ENCODE measurements at places on chromosomes 16 and 17. TPM values are rescaled to one million over a fixed set of nuclear protein-coding genes. Genes with fewer than 3 reads are reported as not detected.

Gene SPAG7
- total RNA-seq: 43.1 TPM

Gene FXR2
- total RNA-seq: 42.8 TPM

Gene ADAP2
- 69.2 TPM for total RNA-seq

Gene SOX9
- total RNA-seq: 3.6 TPM

Gene BRIP1
- 0.14 TPM for total RNA-seq

Gene KLHL10
- not detected for total RNA-seq

Gene KCNJ18
- total RNA-seq: not detected

Gene NMRAL1
- total RNA-seq: 23.3 TPM

Gene DDX19B
- total RNA-seq: 20.7 TPM

Gene GCGR
- total RNA-seq: not detected

Gene WFDC1
- 203 TPM for total RNA-seq

Gene KRTAP4-5
- total RNA-seq: not detected

- no peak overlapping the region for H3K27ac ChIP-seq
- no peak overlapping the region for H3K4me3 ChIP-seq
- DNase-seq: no peak
- no peaks in the 10 kb centered on the region for H3K36me3 ChIP-seq
These were observed 176.4 kb upstream of the WSCD1 start for GRCh38 chr17:5893741-5894140.

DNA sequence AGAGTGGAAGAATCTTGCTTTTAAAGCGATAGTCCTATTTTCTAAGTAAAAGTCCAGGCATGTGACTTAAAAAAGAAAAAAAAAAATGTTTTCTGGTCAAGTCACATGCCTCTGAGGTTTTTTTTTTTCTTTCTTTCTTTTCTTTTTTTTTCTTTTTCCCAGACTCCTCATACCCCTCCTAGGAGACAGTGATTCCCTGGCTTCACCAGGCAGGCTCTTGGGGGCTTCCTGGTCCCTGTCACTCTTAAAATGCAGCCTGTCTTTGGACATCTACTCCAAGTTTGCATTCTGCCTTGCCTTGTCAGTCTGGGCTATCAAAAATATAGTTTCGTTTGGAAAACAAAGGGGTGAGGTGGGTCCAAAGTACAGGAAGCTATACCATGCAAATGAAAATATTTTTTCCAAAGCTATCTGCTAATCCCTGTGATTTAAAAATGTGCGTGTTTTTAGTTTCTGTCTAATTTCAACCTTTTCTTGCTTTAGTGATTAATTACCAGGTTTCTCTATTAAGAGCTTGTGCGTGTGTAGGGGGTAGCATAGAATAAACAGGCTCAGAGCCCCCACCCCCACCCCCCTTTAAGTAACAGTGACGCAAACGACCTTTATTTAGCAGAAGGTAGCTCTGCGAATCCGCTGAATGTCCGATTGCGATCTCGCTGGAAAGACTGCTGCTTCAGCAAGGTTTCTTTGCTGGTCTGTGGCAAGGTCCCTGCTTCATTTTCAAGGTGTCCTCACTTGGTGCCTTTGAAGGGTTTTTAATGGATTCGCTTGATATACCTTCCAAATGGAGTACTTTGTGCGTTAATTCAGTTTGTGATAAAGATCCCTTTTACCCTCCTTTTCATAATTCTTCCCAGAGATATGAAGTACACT is 510.2 kb downstream of the WWOX start:
- no peak overlapping the region for H3K4me3 ChIP-seq
- DNase-seq: no peak
- no peak overlapping the region for H3K27ac ChIP-seq
- H3K27me3 ChIP-seq: no peaks in the 10 kb centered on the region
- H3K36me3 ChIP-seq: no peaks in the 10 kb centered on the region
- H3K4me1 ChIP-seq: no peaks in the 10 kb centered on the region

- no peaks in the 10 kb centered on the region for H3K36me3 ChIP-seq
- peak overlapping the region; percentile 20 for H3K4me3 ChIP-seq
- H3K4me1 ChIP-seq: no peaks in the 10 kb centered on the region
- no peaks in the 10 kb centered on the region for H3K27me3 ChIP-seq
These were observed 8.2 kb upstream of the CIITA start for GRCh38 chr16:10868596-10869469.

DNA sequence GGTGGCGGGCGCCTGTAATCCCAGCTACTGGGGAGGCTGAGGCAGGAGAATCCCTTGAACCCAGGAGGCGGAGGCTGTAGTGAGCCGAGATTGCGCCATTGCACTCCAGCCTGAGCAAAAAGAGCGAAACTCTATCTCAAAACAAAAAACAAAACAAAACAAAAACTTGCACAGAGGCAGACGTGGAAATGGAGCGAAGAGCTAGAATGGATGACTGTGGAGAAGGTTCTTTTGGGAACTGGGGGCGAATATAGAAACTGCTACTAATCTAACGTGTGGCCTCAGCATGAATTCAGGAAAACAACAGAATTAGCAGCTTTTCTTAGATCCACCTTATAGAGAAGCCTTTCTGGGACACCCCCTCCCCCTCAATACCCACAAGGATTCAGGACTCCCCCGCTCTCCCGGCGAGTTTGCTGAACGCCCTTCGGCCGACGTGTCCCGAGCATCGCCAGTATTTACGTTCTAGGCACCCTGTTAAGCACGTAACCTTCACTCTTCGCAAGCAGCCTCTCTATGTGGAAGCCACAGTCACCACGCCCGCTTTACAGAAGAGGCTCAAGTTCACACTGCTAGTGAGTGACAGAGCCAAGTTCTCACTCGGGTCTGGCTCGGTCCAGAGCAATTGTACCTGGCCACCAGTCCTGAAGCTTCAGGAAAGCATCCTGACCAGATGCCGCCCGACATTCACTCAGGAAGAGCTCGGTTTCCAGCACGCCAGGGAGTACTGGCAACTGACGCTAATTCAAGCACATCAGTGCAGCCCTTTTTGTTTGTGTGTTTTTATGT is 13.3 kb upstream of the ABR start:
- no peaks in the 10 kb centered on the region for H3K36me3 ChIP-seq
- no peak overlapping the region for H3K27ac ChIP-seq

GRCh38 chr17:58202859-58203258 is 10.3 kb downstream of the EPX start:
- no peak overlapping the region for H3K27ac ChIP-seq
- H3K36me3 ChIP-seq: peaks cover 7% of the 10 kb centered on the region
- H3K4me1 ChIP-seq: no peaks in the 10 kb centered on the region
- no peak for DNase-seq

- H3K27ac ChIP-seq: peak overlapping the region; percentile 96
- no peak for DNase-seq
- H3K4me3 ChIP-seq: peak overlapping the region; percentile 7
- H3K4me1 ChIP-seq: peaks cover 84% of the 10 kb centered on the region
- H3K27me3 ChIP-seq: no peaks in the 10 kb centered on the region
These were observed 13.3 kb upstream of the HOXB2 start for GRCh38 chr17:48558057-48558830.

- H3K4me3 ChIP-seq: no peak overlapping the region
- H3K27me3 ChIP-seq: no peaks in the 10 kb centered on the region
- no peaks in the 10 kb centered on the region for H3K4me1 ChIP-seq
- no peak for DNase-seq
- H3K27ac ChIP-seq: no peak overlapping the region
These were observed 11.5 kb downstream of the COX10 start for GRCh38 chr17:14080847-14081251.

DNA sequence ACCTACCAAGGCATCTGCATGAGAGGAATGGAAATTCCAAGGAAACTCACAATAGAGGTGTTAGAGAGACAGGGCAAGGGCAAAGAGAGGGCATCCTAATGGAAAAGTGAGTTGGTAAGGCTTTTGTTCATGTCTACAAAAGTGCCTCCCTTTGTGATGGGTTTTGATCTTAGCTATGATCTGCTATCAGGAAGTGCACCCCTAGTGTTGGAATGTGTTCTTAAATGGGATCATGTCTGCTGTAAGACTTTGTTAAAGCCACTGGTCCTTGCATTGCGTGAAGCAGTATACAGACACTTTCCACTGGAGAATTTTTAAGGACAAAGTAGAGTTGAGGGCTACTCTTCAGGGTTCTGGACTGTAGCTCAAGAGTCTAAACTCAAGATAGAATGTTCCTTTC is 92.0 kb downstream of the MAP2K6 start:
- no peaks in the 10 kb centered on the region for H3K36me3 ChIP-seq
- no peak for DNase-seq
- no peaks in the 10 kb centered on the region for H3K4me1 ChIP-seq
- H3K27me3 ChIP-seq: no peaks in the 10 kb centered on the region
- no peak overlapping the region for H3K4me3 ChIP-seq

- H3K27me3 ChIP-seq: no peaks in the 10 kb centered on the region
- H3K4me3 ChIP-seq: peak within 1 kb of the TSS; percentile 85
- peaks cover 21% of the 10 kb centered on the region for H3K4me1 ChIP-seq
- no peak for DNase-seq
- peaks cover 6% of the 10 kb centered on the region for H3K36me3 ChIP-seq
- H3K27ac ChIP-seq: peak within 1 kb of the TSS; percentile 87
These were observed at the start of gene TMEM98 for GRCh38 chr17:32927724-32928585. Gene TMEM98 (plus strand): TSS chr17:32928153. CDS start chr17:32931529, 3,376 bp downstream.

DNA sequence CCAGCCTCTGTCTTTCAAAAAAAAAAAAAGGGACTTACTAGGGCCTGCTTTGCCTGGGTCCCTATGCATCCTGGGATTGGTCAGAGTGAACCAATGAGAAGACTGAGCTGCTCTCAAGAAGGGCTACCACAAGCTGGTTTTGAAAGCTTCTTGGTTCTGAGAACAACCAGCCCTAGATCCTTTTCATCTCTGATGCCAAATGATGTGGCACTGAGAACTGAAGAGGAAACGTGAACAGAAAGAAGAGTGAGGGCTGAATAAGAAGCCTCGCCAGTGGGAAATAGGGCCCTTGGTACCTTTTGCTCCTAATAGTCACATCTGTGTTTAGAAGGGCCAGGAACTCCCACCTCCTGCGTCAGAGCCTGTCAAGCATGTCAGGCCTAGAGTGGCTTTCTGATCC is 10.7 kb downstream of the TACO1 start:
- DNase-seq: no peak
- no peak overlapping the region for H3K27ac ChIP-seq
- peaks cover 14% of the 10 kb centered on the region for H3K36me3 ChIP-seq
- H3K4me1 ChIP-seq: no peaks in the 10 kb centered on the region

GRCh38 chr17:60304502-60304901 is 87.4 kb downstream of the USP32 start:
- no peak for DNase-seq
- no peaks in the 10 kb centered on the region for H3K36me3 ChIP-seq
- no peak overlapping the region for H3K27ac ChIP-seq
- H3K4me1 ChIP-seq: no peaks in the 10 kb centered on the region
- no peaks in the 10 kb centered on the region for H3K27me3 ChIP-seq

DNA sequence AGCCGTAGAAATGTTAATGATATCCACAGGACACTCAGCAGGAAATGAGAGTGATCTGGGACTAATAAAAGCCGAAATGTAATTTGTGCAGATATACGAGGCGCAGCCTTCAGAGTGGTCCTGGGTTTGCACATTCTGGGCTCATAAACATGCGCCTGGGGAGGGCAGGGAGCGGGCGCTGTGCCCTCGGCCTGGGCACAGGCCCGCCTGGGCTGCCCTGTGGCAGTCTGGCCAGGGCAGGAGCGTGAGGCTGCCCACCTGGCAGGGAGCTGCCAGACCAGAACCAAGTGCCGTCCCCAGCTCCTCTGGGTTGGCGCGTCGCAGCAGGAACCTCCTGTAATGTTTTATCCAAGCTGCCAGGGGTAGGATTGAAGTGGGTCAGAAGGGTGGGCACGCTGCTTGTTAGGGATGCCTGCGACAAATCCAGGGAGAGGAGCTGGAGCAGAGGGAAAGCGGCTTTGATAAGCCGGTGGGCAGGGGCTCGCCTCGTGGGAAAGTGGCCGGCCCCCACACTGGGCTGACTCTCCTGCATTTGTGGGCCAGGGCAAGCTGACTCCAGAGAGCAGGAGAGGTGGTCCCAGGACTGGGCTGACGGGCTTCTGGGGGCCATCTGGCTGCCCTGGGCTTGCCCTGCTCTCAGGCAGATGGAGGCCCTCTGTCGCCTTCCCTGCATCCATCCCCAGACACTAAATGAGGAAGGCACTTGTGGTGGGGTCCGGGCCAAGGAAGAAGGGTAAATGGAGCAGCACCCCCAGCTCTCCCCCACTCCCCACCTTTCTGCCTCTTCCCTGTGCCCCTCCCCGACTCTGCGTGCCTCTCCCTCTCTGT is 45.9 kb downstream of the SREBF1 start:
- H3K4me1 ChIP-seq: no peaks in the 10 kb centered on the region
- DNase-seq: no peak
- H3K4me3 ChIP-seq: no peak overlapping the region
- H3K36me3 ChIP-seq: no peaks in the 10 kb centered on the region

GRCh38 chr17:17792037-17792550 is 44.7 kb downstream of the SREBF1 start:
- H3K36me3 ChIP-seq: peaks cover 3% of the 10 kb centered on the region
- DNase-seq: no peak
- H3K4me3 ChIP-seq: no peak overlapping the region
- H3K27ac ChIP-seq: no peak overlapping the region

- no peak for DNase-seq
- no peak overlapping the region for H3K27ac ChIP-seq
- no peaks in the 10 kb centered on the region for H3K4me1 ChIP-seq
- H3K36me3 ChIP-seq: peaks cover 6% of the 10 kb centered on the region
These were observed 13.1 kb upstream of the PRR35 start for GRCh38 chr16:546909-547770.

- no peaks in the 10 kb centered on the region for H3K27me3 ChIP-seq
- H3K27ac ChIP-seq: no peak overlapping the region
- no peaks in the 10 kb centered on the region for H3K36me3 ChIP-seq
- no peak overlapping the region for H3K4me3 ChIP-seq
- no peaks in the 10 kb centered on the region for H3K4me1 ChIP-seq
- DNase-seq: no peak
These were observed 7.0 kb upstream of the NT5C start for GRCh38 chr17:75138519-75138918.

GRCh38 chr16:81625544-81626153 is 153.4 kb upstream of the PLCG2 start:
- no peaks in the 10 kb centered on the region for H3K36me3 ChIP-seq
- no peak overlapping the region for H3K27ac ChIP-seq
- peaks cover 19% of the 10 kb centered on the region for H3K4me1 ChIP-seq
- H3K27me3 ChIP-seq: no peaks in the 10 kb centered on the region

GRCh38 chr17:64343071-64343774 is 47.4 kb downstream of the PECAM1 start:
- H3K4me1 ChIP-seq: peaks cover 14% of the 10 kb centered on the region
- H3K27ac ChIP-seq: no peak overlapping the region
- DNase-seq: no peak
- no peak overlapping the region for H3K4me3 ChIP-seq

DNA sequence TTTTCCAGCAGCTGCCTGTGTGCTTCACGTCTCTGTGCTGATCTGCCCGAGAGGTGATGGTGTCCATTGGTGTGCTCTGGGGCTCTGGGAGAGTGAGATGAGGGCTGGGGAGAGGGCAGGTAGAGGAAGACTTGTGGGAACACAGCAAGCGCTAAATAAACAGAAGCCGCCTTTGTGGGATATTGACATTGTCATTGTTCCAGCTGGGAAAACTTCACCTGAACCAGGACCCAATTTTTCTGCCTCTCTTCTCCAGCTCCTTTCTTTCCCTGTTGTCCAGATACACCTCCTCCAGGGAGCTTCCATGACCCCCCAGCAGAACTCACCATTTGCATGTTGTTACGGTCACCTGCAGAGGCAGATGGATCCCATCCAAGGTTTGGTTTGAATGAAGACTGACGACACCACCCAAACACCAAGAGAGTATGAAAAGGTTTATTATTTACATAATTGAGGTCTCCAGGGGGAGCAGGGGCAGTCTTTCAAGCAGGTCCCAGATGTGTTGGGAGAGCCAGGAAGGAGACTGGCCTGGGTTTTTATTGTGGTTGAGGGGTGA is 3.6 kb upstream of the ITGA3 start:
- H3K27me3 ChIP-seq: no peaks in the 10 kb centered on the region
- H3K4me1 ChIP-seq: peaks cover 37% of the 10 kb centered on the region
- H3K4me3 ChIP-seq: no peak overlapping the region
- DNase-seq: no peak
- no peak overlapping the region for H3K27ac ChIP-seq
- no peaks in the 10 kb centered on the region for H3K36me3 ChIP-seq

GRCh38 chr17:31595076-31595475 is 203.6 kb downstream of the RAB11FIP4 start:
- H3K27me3 ChIP-seq: no peaks in the 10 kb centered on the region
- H3K27ac ChIP-seq: peak overlapping the region; percentile 95
- no peak for DNase-seq

Measured in thoracic aorta (tissue), 2 donors.